ENCODE measurements at places on chromosomes 3 and 15.

DNA sequence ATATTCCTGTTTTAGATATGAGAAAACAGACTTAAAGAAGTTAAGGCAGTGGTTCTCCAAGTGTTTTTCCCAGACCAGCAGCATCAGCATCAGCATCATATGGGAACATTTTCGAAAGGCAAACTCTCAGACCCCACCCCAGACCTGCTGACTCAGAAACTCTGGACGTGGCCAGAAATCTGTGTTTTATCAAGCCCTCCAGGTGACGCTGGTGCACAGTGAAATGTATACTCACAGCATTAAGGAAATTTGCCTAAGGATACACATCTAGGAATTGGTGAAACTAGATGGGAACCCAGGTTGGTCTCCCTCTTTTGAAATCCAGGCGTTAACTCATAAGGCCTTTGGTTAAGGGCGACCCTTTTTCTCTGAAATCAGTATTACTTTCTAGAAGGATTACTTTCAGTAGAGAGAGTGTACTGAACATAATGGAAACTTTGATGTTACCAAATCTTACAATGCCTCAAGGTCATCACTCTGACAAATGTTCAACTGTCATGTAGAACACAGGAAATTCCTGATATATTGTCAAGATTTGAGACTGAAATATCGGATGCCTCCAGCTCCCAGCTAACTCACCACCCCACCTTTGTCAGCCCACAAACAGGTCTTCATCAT is 910.2 kb downstream of the ROBO1 start:
- no peak for DNase-seq

DNA sequence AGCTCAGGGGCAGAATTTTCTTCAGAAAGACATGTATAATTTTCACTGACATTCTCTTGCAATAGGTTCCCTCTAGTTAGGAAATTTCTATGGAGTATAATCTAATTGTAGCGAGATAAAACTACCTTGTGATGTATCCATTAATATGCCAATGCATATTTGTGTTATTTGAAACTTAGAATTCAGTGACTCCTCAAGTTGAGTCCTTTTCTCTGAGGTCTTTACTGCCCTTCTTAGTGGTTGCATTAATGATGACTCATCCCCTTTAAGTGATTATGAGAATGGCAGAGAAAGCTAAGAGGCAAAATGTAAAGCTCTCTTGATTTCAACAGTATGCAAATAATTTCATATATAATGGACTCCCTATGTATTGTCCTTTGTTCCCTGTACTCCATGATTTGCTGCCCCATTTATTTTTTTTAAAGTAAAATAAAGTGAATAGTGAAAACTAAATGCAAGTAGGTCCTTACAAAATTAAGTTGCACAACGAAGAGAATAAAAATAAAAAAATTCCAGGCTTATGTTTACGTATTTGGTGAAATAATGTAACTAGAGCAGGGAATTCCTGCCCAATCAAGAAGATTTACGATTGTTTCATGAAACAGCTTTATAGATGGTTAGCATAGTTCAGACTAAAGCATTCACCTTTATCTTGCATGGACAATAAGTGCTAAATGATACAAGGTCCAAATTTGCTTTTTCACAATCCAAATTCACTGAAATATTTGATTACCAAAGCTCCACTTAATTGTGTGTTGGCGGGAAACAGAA is 78.1 kb downstream of the ZPLD1 start:
- DNase-seq: no peak

- no peak for DNase-seq
Observed at GRCh38 chr15:39454189-39454986, 126.5 kb upstream of the THBS1 start.

DNA sequence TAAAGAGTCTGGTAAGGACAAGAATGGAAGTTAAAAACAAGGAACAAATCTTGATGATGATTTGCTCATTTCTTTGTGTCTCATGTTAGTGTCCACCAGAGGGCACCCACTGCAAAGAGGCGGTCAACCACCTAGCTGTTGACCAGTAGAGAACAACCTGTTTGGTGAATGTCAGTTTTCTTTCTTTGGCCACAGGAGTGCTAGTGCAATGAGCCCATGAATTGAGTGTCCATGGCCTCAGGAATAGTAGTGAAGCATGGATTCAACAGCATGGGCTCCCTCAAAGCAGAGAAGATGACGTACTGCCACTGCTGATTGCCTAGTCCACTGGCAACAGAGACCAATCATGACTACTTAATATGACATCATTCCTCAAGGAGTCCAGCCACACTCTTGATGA is 10.7 kb upstream of the CNTN6 start:
- no peak for DNase-seq

GRCh38 chr3:132343018-132343612 is 25.9 kb downstream of the ACP3 start:
- peak; percentile 26 for DNase-seq

- no peak for DNase-seq
Observed at GRCh38 chr3:17602126-17602525, 140.3 kb downstream of the TBC1D5 start.

GRCh38 chr15:43270113-43270665 is 3.5 kb upstream of the TGM5 start:
- no peak for DNase-seq

DNA sequence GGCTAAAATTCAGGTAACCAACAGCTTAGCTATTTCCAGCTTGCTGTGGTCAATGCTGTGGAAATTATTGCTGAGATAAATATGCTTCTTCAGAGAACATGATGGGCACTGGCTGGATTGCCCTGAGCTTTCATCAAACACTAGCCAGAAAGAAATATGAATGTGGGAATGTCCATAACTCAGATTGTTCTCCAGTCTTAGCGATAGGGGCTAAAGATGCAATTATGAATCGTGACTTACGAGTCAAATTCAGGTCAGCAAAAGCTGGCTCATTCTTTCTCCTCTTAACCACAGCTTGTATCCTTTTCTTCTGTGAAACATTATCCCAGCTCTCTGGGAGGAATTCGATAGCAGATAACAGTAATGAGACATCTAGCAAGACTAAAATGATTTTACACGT is 307.6 kb downstream of the RYR3 start:
- DNase-seq: no peak

DNA sequence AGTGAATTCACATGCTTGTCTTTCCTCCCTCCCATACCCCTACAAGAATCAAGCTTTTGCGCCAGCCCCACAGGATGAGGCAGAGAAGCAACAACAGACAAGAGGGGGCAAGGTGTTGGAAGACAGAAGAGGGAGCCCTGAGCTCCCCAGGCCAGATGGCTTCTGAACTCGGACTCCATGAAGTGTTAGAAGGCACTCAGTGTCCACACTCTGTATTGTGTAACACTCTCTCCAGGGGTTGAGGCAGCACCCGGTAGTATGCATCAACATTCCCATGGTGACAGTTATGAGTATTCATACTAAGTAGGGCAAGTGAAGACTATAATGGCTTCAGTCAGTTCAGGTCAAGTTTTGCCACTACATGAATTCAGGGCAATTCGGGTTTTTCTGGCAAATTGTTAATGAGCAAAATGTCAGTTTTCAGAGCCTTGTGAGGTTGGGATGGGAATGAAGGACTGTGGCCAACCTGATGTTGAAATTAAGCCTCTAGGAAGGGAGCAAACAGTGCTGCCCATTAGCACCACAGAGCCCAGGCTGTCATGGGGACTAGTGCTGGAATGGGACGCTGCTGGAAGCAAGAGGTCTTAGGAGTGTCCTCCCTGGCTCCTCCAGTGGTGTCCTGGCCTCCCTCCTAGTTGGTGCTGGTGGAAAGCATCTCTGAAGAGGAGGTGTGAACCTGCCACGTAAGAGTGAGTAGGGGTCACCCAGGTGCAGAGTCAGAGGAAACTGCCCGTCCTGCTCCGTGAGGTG is 79.4 kb downstream of the KLF15 start:
- no peak for DNase-seq

GRCh38 chr3:121735047-121735696 is 14.4 kb downstream of the GOLGB1 start:
- no peak for DNase-seq

GRCh38 chr3:188270423-188270972 is 116.5 kb downstream of the LPP start:
- DNase-seq: peak; percentile 92

GRCh38 chr3:108940568-108941263 is 13.0 kb downstream of the GUCA1C start:
- DNase-seq: no peak

GRCh38 chr3:56424336-56424735 is 43.9 kb downstream of the ERC2 start:
- no peak for DNase-seq

GRCh38 chr3:141663993-141664392 is 74.1 kb upstream of the RNF7 start:
- no peak for DNase-seq

GRCh38 chr15:80984856-80985255 is 4.8 kb downstream of the MESD start:
- no peak for DNase-seq

GRCh38 chr3:42535981-42536784 is 33.7 kb downstream of the VIPR1 start:
- no peak for DNase-seq

GRCh38 chr3:8942746-8943488 is 20.4 kb downstream of the RAD18 start:
- DNase-seq: no peak

Data from non-pigmented ciliary epithelial cell (primary cell).